ENCODE measurements at places on chromosomes 1 and 21.

GRCh38 chr1:117466761-117467160, 99.5 kb downstream of the MAN1A2 start:
- no peak for DNase-seq

- peak; percentile 78 for DNase-seq
Observed at GRCh38 chr1:21956720-21957552, 19.8 kb upstream of the HSPG2 start.

- no peak for DNase-seq
Observed at GRCh38 chr1:94215955-94216354, 21.4 kb downstream of the ARHGAP29 start.

DNA sequence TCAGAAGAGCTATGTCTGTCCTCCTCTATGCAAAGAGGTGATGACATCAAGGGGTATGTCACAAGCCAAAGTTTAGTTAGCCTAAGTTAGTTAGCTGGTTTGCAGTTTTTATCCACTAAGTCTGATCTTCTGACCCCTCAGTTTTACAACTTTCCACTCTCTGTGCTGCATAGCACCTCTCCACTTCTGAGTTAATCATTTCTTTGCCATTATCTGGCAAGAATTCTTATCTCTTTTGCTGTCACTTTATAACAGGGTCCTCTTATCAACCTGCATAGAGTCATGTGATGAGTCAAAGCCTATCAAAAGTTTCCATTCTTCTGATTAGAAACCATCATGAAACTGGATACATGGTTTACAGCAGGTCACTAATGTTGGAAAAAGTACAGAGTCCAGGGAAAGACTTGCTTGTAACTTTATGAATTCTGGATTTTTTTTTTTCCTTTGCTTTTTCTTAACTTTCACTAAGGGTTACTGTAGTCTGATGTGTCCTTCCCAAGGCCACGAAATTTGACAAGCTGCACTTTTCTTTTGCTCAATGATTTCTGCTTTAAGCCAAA, at the start of gene NR5A2:
TSS of gene NR5A2 (plus strand) at position 447 of the 560 bp plus-strand sequence. CDS start 138 bp downstream, outside the sequence.
- no peak for DNase-seq

DNA sequence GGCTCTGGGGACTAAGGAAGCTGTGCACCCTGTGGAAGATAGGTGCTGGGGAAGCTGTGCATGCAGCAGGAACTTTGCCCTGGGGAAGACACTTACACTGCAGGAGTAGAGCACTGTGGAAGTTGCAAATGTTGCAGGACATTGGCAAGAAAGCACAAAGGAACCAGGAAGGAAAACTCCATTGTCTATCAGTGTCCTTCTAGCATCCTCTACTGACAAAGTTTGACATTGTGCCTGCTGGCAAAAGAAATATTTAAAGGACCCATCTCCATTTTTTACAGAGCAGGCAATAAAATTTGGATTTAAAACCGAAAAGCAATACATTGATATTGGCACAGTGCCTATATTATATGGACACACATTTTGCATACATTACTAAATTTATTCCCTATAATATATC, 394.1 kb downstream of the PBX1 start:
- no peak for DNase-seq

GRCh38 chr1:178694923-178695525, 30.0 kb upstream of the RALGPS2 start:
- DNase-seq = no peak

GRCh38 chr1:77975386-77975785, 3.5 kb downstream of the FUBP1 start:
- DNase-seq = no peak

DNA sequence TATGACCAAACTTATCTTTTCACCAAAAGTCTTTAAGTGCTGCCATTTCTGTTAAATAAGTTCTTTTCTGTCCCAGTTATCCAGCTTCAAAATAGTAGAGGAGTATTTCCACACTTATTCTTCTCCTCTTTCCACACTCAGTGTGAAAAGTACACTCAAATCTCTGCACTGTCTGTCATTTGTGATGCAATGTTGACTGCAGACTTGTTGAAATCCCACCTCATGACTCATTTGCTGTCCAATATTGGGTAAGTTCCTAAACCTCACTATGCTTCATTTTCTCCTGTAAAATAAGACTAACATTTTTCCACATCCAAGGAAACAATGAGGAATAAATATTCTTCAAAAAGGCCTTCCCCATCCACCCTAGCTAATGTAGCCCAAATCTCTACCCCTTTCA, 17.5 kb downstream of the LRRIQ3 start:
- no peak for DNase-seq

GRCh38 chr1:93810316-93810715, 68.7 kb downstream of the DNTTIP2 start:
- DNase-seq = no peak

- no peak for DNase-seq
Observed at GRCh38 chr1:222187566-222188332, 360.2 kb downstream of the HHIPL2 start.

DNA sequence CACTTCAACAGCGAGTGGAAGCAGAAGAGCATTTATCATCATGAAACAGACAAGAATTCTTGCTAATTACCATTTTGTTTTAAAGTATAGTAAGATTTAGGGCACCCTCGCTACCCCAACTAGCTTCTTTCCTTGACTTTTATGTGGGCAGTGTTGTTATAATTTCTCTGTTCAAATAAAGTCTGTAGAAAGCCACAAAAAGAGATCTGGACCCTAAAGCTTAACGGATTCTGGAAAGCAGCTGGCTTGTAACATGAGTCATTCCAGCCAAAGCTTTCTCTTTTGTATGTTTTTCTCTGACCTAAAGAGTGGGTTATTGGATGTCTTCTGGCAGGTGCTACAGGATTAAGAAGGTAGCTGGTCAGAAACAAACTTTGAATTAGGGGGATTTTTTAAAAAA, 37.4 kb downstream of the RUNX1 start:
- DNase-seq = no peak

DNA sequence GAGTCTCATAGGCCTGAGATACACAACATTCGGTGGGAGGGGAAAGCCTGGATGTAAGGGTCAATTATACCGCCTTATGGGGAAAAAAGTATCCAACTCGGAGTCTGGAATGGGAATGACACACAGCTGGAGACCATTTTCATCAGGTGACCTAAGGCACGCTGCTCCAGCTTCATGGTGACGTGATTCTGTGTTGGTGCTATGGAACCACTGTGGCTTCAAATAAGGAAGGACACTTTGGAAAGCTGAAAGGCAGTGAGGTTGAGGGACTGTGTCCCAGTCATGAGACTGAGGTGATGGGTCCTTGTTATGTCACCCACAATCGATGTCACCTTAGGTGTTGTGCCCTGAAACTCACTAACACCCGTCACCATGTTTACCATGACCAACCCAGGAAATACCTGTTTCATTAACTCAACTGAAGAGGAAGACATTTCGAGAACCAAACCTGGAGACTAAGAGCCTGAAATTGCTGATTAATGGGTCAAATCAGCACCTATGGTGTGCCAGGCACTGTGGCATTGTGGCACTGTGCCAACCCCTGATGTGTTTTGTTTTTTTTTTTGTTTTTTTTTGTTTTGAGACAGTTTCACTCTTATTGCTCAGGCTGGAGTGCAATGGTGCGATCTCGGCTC, 54.5 kb downstream of the IRF2BP2 start:
- DNase-seq = no peak

GRCh38 chr1:218451415-218451814, 106.3 kb downstream of the TGFB2 start:
- DNase-seq = no peak

- DNase-seq = no peak
Observed at GRCh38 chr1:238772322-238772721, 614.0 kb upstream of the CHRM3 start.

DNA sequence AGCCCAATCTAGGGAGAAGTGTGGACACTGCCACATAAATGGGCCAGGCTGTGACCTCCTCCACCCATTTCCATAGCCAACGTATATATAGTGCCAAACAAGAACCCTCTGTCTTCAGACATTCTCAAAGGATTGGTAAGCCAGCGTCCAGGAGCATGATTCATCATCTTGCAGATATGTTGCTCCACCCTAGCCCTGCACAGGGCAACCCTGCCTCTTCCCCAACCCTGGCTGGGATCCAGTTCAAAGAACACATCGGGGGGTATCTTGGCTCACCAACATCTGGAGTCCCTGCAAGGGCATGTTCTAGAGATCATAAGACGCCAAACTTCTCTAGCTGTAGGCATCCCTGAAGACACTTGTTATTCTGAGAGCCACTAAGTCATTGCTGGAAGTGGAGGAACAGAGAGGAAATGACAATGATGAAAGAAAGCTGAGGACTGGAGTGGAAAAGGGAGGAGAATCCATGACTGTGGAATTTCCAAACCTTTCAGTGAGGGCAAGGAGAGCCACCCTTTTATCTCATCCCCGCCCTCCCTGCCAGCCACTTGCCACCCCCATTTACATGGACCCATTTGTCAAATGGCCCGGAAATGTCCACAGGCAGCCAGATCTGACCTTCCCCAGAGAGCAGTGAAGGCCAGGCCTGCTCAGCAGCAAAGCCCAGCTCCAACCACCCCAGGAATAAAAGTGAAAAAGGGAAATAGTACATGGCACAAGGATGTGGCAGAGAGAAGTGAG, 144.1 kb upstream of the CTTNBP2NL start:
- no peak for DNase-seq

DNA sequence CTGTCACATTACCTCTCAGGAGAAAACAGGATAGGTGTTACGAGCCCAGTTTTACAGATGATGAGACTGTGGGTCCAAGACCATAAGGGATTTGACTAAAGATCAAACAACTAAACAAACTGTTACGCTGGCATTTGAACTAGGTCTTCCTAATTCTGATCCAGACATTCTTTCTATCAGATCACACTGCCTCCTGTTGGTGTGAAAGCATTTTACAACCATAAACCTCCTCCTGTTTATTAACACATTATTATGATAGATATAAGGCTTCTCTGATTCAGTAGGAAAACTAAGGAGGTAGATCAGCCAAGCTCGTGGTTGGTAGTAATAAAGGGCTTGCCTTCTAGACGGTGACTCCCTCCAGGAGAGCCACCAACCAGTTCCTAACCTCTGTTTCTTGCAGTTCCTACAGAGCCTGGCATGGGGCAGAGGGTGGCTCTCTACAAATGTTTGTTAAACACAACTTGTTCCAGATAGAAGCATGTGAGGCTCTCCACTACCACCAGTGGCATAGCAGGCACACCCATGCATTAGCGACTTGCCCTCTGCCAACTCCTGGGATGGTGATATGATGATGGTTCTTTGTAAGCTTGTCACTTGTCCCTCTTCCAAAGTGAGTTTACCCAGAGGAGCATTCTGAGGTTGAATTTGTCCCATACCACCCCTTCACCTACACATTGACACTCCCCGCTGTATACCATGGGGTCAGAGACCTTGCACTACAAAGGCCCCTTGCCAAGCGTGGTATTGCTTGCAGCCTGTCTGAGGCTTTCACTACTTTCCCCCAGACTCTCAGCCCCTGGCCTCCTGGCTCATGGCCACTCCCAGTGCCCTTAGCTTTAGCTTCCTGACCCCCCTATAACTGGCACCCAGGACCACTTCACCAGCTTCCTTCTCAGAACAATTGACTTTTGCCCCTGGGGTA, 96.4 kb upstream of the HOOK1 start:
- no peak for DNase-seq

DNA sequence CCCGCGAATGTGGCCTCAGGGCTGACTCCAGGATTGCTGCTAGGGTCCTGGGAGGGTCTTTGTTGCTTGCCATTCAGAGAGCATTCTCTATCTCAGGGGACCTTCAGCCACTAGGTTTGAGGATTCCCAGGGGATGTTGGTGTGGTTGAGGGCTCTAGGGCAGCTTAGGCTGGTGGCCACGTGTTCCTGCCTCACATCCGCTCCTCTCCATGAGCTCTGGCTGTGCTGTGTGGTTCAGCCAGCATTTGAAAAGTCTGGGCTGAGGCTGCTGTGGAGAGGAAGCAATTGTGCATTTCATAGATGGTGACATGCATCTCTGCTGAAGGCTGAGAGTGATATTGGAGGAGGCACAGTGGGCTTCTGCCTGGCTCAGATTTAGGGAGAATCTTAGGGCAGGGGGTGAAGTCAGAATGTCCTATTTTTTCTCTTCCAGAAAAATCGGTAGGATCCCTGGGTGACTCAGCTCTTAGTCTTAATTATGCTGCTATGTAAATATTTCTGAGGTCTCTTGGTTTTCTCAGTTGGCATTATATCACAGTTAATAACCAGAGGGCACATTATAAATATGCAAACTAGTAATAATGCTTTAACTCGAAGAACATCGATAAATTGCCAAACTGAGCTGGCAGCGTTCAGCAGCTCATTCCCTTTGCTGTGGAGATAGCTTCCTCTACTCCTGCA, 182.3 kb downstream of the CAMTA1 start:
- no peak for DNase-seq

- DNase-seq = peak; percentile 31
Observed at GRCh38 chr1:27993241-27993640, 33.5 kb downstream of the XKR8 start.

- no peak for DNase-seq
Observed at GRCh38 chr21:41445465-41445862, 19.4 kb downstream of the MX1 start.
